ENCODE measurements at places on chromosomes 1 and 21. TPM values are rescaled to one million over a fixed set of nuclear protein-coding genes. Genes with fewer than 3 reads are reported as not detected.

The EPHB2 gene
- total RNA-seq = 5.0 TPM

The RGS1 gene
- total RNA-seq = 16.3 TPM

The CCDC185 gene
- not detected for total RNA-seq

The HUNK gene
- total RNA-seq = 1.9 TPM

The HSD3B1 gene
- not detected for total RNA-seq

The EYA3 gene
- total RNA-seq = 20.4 TPM

GRCh38 chr1:48217856-48218255 is 4.7 kb upstream of the SLC5A9 start:
- H3K4me3 ChIP-seq = no peak overlapping the region
- peaks cover 13% of the 10 kb centered on the region for H3K4me1 ChIP-seq
- no peaks in the 10 kb centered on the region for H3K27me3 ChIP-seq
- no peak for DNase-seq

- H3K27me3 ChIP-seq = no peaks in the 10 kb centered on the region
- H3K36me3 ChIP-seq = no peaks in the 10 kb centered on the region
- no peak overlapping the region for H3K4me3 ChIP-seq
- no peaks in the 10 kb centered on the region for H3K4me1 ChIP-seq
- DNase-seq = no peak
These were observed 356.0 kb downstream of the HHAT start for GRCh38 chr1:210684466-210685294.

DNA sequence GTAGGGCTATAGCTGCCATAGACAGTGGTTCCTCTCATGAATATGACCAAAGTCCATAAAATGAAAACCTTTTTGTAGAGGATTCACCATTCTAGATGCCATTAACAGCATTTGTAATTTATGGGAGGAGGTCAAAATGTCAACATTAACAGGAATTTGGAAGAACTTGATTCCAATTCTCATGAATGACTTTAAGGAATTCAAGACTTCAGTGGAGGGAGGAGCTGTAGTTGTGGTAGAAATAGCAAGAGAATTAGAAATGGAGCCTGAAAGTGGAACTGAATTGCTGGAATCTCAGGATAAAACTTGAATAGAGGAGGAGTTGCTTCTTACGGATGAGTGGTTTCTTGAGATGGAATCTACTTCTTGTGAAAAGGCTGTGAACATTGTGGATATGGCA is 65.4 kb upstream of the ESRRG start:
- no peaks in the 10 kb centered on the region for H3K27me3 ChIP-seq
- no peaks in the 10 kb centered on the region for H3K4me1 ChIP-seq
- DNase-seq = no peak
- no peak overlapping the region for H3K4me3 ChIP-seq

DNA sequence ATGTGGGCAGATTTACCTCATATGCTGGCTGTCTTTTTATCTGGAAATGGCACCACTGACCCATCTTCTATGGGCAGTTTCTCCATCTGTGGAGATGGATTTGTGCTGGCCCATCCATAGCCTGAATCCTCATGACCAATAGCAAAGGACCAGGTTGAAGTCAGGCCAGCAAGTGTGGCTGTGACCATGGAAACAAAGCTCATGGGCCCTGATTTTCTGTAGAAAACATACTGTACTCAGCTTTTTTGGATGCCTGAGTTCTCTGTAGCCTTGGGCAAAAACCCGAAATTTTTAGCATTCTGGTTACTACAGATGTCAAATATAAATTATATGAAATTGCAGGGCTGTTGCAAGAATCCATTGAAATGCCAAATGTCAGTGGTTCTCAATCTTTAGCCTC is 155.0 kb downstream of the PLXNA2 start:
- H3K27ac ChIP-seq = no peak overlapping the region
- peaks cover 83% of the 10 kb centered on the region for H3K36me3 ChIP-seq
- peaks cover 22% of the 10 kb centered on the region for H3K4me1 ChIP-seq
- H3K4me3 ChIP-seq = no peak overlapping the region
- H3K27me3 ChIP-seq = no peaks in the 10 kb centered on the region

DNA sequence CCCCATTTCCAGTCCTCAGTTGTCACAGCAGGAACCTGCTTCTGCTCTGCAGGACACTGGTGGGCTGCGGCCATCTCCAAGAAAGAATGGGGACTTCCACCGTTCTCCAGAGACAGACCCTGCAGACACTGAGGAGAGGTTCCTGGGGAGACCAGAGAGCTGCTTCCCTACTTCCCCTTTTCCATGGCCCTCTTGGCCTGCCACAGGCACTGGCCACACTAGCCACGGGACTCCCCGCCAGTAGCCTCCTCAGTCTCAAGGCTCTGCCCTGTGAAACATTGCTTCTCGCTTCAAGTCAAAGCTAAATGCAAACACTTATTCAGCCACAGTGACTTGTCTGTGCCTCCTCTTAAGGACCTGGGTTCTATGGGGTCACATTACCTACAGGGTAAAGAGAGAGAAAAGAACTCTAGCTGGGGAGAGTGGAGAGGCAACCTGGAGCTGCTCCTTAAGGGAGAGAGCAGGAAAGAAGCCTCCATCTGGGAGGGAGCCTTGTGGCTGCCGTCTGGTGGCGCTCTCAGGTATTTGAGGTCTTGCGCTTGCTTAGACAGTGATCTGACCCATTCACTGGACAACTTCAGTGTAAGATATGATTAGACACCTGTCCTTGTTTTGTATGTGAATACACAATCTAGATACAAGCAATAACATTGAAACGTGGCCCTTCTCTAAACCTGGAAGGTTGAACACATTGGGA is 5.4 kb upstream of the SLAMF8 start:
- no peaks in the 10 kb centered on the region for H3K36me3 ChIP-seq
- no peaks in the 10 kb centered on the region for H3K27me3 ChIP-seq
- H3K27ac ChIP-seq = no peak overlapping the region

DNA sequence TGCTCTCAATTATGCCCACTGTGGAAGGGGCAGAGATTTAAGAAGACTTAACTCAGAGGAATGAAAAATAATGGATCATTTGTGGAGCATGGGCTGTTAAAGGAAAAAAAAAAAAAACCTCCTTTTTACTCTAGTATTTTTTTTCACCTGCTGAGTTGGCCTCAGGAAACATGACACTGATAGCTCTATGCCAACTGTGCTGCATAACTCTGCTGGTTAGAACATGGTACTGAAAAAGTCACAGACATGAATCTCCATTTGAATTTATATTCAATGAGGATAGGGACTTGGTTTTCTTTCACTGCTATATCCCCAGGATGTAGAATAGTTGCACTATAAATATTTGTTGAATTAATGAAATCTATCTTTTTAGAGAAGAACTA is 86.1 kb upstream of the KIAA0040 start:
- H3K27me3 ChIP-seq = no peaks in the 10 kb centered on the region
- no peak for DNase-seq
- H3K27ac ChIP-seq = no peak overlapping the region
- no peak overlapping the region for H3K4me3 ChIP-seq
- H3K36me3 ChIP-seq = no peaks in the 10 kb centered on the region

- H3K27ac ChIP-seq = no peak overlapping the region
- H3K27me3 ChIP-seq = no peaks in the 10 kb centered on the region
- H3K4me1 ChIP-seq = no peaks in the 10 kb centered on the region
- H3K4me3 ChIP-seq = no peak overlapping the region
- DNase-seq = no peak
- H3K36me3 ChIP-seq = no peaks in the 10 kb centered on the region
These were observed 45.8 kb downstream of the KCNH1 start for GRCh38 chr1:211088156-211088555.

DNA sequence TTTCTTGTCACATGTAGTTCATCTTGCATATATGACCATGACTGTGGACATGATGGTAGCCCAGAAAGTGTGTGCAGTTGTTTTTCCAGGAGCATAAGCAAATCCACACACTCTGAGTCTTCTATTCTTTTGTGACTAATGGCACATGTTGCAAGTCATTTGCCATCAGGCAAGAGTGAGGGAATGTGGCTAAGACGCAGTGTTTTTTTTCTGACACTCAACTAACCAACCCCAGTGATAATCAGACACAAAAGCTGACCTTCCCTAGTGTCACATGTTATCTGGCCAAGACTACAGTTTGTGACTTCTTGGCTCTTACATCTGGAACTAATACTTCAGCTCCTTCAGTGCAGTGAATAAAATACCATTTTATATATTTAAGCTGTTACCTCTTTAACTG is 108.8 kb downstream of the ITSN1 start:
- no peak overlapping the region for H3K4me3 ChIP-seq
- no peak overlapping the region for H3K27ac ChIP-seq
- no peak for DNase-seq
- no peaks in the 10 kb centered on the region for H3K36me3 ChIP-seq
- H3K27me3 ChIP-seq = no peaks in the 10 kb centered on the region
- H3K4me1 ChIP-seq = no peaks in the 10 kb centered on the region

DNA sequence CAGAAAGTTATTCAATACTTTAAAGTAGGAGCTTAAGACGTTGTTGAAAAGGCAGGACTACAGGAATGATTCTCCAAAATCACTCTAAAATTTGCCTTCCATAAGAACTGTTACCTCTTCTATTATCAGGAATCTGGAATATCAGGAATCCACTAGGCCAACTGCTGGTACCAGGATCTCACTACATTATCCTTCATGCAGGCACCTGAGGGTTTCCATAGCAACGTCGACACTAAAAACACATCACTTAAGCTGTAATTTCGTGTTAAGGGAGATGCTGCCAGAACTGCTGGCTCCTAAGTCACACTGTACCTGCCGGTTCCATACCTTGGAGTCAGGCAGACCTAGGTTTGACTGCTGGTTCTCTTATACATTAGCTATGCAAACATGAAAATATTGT is 139.7 kb upstream of the C1orf87 start:
- no peak overlapping the region for H3K27ac ChIP-seq
- no peaks in the 10 kb centered on the region for H3K4me1 ChIP-seq
- no peaks in the 10 kb centered on the region for H3K27me3 ChIP-seq
- H3K36me3 ChIP-seq = no peaks in the 10 kb centered on the region
- no peak overlapping the region for H3K4me3 ChIP-seq

DNA sequence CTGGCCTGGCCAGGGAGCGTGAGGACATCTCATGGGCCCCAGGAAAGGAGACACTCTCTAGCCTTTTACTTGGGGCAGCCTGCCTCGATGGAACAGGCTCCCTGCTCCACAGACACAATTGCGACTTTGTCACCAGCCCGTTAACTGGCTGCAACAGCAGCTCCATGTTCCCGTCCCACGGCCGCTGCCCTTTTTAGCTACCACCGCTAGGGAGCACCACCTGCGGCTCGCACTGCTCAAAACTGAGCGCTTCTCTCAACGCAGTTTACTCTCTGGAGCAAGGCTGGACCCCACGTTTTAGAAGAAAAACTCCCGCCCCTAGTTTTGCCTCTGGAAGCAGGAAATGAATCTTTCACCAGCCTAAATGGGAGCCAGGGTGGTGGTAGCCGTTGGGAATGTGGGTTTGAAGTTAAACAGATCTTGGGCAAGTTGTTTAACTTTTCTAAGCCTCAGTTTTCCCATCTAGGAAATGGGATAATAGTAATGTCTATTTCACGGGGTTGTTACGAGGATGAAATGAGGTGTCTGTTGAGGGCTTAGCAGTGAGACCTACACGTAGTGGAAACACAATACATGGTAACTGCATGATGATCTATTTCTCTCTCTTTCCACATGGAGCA is 3.5 kb upstream of the LRRC38 start:
- no peak overlapping the region for H3K4me3 ChIP-seq
- no peak overlapping the region for H3K27ac ChIP-seq
- H3K36me3 ChIP-seq = no peaks in the 10 kb centered on the region
- no peaks in the 10 kb centered on the region for H3K4me1 ChIP-seq

- peaks cover 15% of the 10 kb centered on the region for H3K36me3 ChIP-seq
- H3K27me3 ChIP-seq = no peaks in the 10 kb centered on the region
- no peak overlapping the region for H3K27ac ChIP-seq
These were observed 87.7 kb downstream of the INTS7 start for GRCh38 chr1:211947396-211948295.
